ENCODE measurements at places on chromosomes 2 and 18. TPM values are rescaled to one million over a fixed set of nuclear protein-coding genes. Genes with fewer than 3 reads are reported as not detected.

DNA sequence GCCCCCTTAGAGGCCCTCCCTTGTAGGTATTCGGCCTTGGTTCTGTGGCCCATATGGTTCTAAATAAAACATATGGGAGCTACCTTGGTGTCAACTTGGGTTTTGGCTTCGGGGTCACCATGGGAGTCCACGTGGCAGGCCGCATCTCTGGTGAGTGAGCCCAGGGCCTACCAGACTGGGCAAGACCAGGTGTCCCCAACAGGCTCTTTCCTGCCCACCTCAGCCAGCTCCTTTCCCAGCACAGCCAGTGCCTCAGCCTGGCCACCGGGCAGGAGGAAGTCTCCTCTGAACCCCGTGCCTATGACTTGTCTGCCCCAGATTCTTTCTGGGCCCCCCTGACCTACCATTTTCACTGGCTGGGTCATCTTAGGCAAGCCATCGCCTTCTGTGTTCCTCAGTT lies 268.8 kb upstream of the TEKT4 start:
- no peak overlapping the region for H3K4me3 ChIP-seq
- no peaks in the 10 kb centered on the region for H3K36me3 ChIP-seq
- no peaks in the 10 kb centered on the region for H3K4me1 ChIP-seq
- no peaks in the 10 kb centered on the region for H3K27me3 ChIP-seq
- DNase-seq = no peak

The WNT10A gene
- not detected for total RNA-seq

The DYNC2LI1 gene
- 24.1 TPM for total RNA-seq

The TTC27 gene
- total RNA-seq = 15.7 TPM

DNA sequence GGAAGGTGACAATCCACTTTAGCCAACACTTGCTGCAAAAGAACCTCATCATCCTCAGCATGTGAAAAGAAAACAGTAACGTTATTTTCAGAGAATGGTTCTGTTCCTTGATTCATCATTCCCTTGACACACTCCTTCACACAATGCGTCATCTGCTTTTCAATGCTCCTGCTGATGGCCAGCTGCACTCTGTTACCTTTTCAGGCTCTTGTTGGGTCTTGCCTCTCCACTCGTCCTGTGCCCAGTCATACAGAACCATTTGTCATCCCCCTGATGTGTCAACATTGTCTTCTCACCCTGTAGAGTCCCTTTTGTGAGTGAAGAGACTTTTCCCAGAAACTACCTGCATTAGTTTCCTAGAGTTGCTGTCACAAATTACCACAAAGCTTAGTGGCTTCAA lies 12.2 kb upstream of the DTNA start:
- no peaks in the 10 kb centered on the region for H3K27me3 ChIP-seq
- no peak for DNase-seq
- no peaks in the 10 kb centered on the region for H3K4me1 ChIP-seq

- H3K27ac ChIP-seq = peak overlapping the region; percentile 100
- H3K4me3 ChIP-seq = peak overlapping the region; percentile 99
- peak; percentile 68 for DNase-seq
- peaks cover under 1% of the 10 kb centered on the region for H3K36me3 ChIP-seq
- no peaks in the 10 kb centered on the region for H3K27me3 ChIP-seq
Observed at GRCh38 chr2:70087702-70088597, 673 bp downstream of the PCBP1 start.

- no peaks in the 10 kb centered on the region for H3K4me1 ChIP-seq
- no peaks in the 10 kb centered on the region for H3K36me3 ChIP-seq
- no peak overlapping the region for H3K4me3 ChIP-seq
- no peaks in the 10 kb centered on the region for H3K27me3 ChIP-seq
- no peak overlapping the region for H3K27ac ChIP-seq
- no peak for DNase-seq
Observed at GRCh38 chr2:53438692-53439091, 328.9 kb upstream of the CHAC2 start.

GRCh38 chr2:234133004-234133403 lies 82.5 kb downstream of the SPP2 start:
- H3K27ac ChIP-seq = no peak overlapping the region
- DNase-seq = no peak
- no peak overlapping the region for H3K4me3 ChIP-seq

GRCh38 chr2:120538691-120539423 lies 192.9 kb downstream of the INHBB start:
- no peak overlapping the region for H3K27ac ChIP-seq
- DNase-seq = no peak
- H3K27me3 ChIP-seq = no peaks in the 10 kb centered on the region
- no peaks in the 10 kb centered on the region for H3K36me3 ChIP-seq
- H3K4me3 ChIP-seq = no peak overlapping the region
- H3K4me1 ChIP-seq = peaks cover 5% of the 10 kb centered on the region

DNA sequence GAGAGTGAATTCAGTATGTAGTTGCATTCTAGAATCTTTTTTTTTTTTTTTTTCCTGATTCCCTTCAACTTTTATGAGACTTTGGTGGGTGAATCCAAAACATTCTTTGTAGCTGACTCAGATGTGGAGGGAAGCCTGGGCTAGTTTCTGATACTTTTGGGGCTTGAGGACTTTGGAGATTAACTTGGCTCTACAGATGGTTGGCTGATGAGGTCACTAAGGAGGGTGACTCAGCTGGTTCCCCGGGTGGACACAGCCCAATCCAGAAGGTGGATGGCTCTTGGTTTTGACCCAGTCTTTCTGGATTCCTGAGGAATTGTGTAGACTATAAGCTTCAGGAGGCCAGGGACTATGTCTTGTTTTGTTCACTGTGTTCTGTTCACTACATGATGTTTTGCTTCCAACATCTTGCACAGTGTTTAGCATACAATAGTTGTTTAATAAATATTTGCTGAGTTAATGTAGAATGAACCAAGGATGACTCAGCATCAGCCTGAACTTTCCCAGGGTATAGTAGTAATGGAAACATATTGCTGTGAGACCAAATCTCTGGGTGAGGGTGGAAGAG lies 30.5 kb downstream of the LAMA3 start:
- no peaks in the 10 kb centered on the region for H3K27me3 ChIP-seq
- no peak overlapping the region for H3K4me3 ChIP-seq
- no peak for DNase-seq
- H3K4me1 ChIP-seq = no peaks in the 10 kb centered on the region

GRCh38 chr2:233381638-233381995 lies 27.3 kb downstream of the DGKD start:
- no peak overlapping the region for H3K27ac ChIP-seq
- no peak for DNase-seq
- H3K4me3 ChIP-seq = no peak overlapping the region
- H3K27me3 ChIP-seq = no peaks in the 10 kb centered on the region
